CD4-positive, alpha-beta T cell (primary cell): ENCODE measurements at places on chromosomes 7 and 10.

- no peak for DNase-seq
These were observed 22.4 kb downstream of the ADCYAP1R1 start for GRCh38 chr7:31074403-31075085.

DNA sequence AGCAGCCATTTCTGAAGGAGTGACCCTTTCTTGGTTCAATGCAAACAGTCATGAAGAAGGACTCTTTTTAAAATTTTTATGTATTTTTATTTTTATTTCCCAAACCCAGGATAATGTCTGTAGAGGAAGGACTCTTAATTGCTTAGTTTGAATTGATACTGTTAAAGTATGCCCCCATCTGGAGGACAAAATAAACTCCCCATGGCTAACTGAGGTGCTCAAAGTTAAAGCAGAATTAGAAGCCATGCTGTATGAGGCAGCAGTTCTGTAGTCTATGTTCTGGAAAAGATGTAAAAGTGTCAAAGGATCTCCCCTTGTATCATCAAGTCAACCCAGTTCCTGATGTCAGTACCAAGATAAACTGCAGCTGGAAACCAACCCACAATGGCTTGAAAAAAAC is 617.9 kb upstream of the GRM3 start:
- no peak for DNase-seq

DNA sequence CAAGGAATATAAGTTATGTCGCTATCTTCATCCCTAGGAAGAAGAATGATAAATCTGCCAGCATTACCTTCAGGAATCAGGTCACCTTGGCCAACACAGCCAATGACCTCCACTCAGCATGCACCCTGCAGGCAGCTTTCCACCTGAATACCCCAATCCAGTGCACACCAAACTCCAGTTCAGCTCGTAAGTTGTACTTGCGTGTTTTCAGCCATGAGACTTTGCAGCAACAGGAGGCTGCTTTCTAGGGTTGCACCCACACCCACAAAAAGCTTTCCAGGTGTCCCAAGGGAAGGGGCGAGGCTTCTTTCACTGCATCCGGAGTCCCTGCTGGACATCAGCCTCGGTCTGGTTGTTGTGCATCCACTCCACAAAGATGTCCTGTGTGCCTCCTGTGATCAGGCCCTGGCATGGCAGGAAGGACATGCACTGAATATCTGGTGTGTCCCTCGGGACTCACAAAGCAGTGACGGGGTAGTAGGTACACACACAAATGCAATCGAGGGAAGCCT is 282.9 kb downstream of the GRID1 start:
- no peak for DNase-seq

- DNase-seq: no peak
These were observed 82.8 kb upstream of the FGFR2 start for GRCh38 chr10:121680879-121681655.

GRCh38 chr7:19920166-19920565 is 146.7 kb upstream of the TMEM196 start:
- no peak for DNase-seq

DNA sequence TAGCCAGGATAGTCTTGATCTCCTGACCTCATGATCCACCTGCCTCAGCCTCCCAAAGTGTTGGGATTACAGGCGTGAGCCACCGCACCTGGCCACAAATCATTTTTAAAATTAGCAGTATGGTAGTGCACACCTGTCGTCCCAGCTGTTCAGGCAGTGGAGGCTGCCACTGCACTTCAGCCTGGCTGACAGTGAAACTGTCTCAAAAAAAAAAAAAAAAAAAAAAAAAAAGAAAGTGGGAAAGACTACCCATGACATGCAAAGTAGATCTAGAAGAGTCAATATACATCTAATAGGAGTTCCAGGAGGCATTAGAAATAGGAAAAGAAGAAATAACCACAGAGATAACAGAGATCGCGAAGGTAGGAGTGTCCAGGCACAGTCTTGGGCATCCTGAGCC is 3.2 kb downstream of the CSGALNACT2 start:
- no peak for DNase-seq

GRCh38 chr7:4791738-4792536 is 16.5 kb downstream of the AP5Z1 start:
- DNase-seq: peak; percentile 78

DNA sequence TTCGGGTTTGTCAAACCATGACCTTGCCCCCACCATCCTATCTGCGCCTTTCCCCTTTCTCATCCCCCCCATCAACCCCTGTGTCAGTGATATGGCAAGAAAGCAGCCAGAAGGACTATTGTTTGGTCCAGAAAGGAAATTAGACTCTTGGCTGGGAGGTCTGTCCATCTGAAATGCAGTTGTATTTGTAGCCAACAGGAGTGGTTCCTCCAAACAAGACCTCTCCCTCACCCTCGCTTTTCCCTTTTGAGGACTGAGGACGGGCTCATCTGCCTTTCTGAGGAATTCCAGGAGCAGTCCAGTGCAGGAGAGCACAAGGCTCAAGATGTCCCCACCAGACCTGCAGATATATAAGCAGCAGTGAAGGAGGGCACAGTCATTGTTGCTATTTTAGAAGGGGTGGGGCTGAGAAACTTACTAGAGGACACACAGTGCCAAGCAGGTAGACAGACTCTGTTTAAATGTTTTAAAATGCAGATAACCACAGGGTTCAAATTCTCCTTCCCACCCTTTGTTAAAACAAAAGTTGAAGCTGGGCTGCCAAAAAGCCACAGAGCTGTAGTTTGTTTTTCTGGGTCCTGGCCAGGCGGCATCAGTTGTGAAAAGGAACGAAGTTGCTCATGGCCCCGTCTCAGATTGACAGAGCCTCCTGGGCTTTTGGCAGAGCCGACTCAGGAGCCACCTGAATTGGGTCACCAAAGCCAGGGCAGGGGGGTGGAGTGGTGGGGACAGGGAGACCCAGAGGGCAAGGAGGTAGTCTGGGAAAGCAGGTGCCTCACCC is 37.3 kb downstream of the CYP17A1 start:
- no peak for DNase-seq

GRCh38 chr7:44665531-44666213 is 59.2 kb downstream of the OGDH start:
- no peak for DNase-seq

DNA sequence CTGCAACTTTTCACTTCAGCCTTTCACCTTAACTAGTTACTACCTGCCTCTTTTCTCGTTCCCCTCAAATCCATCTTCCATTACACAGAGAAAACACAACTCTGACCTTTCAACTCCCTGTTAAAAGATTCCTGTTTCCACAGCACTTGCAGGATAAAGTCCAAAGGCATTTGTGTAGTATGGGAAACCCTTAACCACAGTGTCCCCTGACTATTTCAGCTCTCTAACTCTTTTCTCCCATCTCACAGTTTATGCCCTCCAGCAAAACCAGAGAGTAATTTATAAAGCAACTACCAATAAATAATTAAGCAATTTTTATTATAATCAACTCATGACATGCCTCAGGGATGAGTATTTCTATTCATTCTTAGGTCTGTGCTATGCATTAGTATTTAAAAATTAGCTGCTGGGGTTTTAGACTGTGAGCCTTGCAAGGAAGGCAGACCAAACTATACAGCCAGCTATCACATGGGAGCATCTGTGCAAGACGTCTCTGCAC is 51.0 kb downstream of the COL1A2 start:
- DNase-seq: no peak

DNA sequence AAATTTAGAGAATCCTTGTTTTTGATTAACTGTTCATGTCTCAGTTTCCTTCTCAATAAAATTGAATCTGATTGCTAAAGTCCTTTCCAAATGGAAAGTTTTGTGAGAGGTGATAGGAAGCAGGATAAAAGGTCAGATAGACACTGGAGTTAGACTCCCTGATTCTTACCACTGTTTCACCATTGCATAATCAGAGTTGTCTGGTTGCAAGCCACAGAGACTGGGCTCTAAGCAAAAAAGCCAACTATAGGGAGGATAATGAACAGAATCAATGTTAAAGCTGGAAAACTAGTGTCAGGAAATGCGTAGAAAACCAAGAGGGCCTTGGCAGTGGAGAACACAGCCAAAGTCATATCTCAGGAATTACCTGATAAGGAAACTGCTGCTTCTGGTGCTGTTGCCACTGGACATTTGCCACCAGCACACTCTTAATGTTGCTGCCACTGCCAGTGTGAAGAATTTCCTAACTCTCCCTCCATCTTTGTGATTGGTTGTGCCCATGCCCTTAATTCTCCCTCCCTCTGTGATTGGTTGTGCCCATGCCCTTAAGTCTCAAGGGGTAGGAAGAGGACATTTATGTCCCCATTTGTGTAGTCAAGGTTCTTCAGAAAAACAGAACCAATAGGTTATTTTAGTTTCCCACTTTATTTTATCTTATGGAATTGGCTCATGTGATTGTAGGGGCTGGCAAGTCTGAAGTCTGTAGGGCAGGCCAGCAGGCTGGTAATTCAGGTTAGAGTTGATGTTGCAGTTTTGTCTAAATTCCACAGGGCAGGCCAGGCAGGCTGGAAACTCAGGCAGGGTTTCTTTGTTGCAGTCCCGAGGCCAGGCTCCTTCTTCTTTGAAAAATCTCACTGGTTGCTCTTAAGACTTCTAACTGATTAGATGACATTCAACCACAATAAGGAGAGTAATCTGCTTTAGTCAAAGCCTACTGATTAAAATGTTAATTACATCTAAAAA is 639.0 kb downstream of the REEP3 start:
- no peak for DNase-seq

DNA sequence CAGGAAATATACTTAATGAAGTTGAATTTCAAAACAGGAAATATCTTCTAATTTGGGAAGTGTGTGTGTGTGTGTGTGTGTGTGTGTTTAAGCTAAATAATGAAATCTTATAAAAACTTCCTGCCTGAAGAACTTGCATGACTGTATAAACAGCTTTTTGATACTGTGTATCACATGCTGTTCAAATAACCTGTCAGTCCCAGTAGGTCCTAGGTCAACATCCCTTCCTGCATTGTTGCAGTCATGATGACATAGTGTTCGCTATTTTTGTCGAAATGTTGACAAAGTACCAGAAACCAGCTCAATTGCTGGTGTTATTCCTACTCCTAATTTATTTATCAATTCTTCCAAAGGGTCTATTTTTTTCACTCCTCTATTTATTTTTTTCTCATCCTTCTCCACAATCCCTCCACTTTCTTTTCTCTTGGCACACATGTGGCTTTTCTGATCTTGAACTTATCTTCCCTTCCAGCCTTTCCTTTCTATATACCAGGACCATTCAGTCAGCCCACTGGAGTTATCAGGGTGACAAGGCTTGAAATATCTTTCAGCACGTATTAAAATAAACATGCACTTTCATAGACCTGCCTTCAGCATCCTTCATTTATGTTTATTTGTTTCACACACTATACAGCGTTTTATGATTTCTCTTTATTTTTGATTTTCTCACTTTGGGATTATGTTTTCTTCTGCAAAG is 115.8 kb downstream of the PLXDC2 start:
- DNase-seq: no peak

DNA sequence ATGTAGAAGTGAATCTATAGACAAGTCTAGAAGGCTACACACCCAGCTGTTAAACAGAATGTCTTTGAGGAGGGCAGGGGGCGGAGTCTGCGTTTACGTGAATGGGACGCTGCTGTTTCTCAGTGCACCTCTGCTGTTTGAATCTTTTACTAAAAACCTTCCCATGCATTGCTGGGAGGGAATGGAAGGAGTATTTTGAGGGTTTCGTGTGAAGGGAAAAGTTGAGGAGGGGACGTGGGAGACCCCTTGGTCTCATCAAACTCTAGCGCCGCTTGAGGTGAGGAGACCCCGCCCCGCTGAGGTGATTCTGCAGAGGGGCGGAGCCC is 492 bp upstream of the VCL start:
- peak; percentile 70 for DNase-seq

DNA sequence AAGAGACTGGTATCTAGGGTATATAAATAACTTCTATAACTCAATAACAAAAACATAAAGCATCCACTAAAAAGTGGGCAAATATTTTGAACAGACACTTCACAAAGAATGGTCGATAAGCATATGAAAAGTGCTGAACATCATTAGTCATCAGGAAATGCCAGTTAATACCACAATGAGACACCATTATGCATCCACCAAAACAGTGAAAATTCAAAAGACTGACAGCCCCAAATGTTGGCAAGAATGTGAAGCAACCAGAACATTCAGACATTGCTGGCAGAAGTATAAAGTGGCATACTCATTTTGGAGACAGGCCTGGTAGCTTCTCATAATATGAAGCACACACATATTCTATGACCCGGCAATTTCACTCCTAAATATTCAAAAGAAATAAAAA is 26.5 kb upstream of the GSAP start:
- no peak for DNase-seq

- DNase-seq: no peak
These were observed 686 bp upstream of the MIOS start for GRCh38 chr7:7565746-7566650.

- no peak for DNase-seq
These were observed 95.5 kb upstream of the RNF32 start for GRCh38 chr7:156544919-156545715.

DNA sequence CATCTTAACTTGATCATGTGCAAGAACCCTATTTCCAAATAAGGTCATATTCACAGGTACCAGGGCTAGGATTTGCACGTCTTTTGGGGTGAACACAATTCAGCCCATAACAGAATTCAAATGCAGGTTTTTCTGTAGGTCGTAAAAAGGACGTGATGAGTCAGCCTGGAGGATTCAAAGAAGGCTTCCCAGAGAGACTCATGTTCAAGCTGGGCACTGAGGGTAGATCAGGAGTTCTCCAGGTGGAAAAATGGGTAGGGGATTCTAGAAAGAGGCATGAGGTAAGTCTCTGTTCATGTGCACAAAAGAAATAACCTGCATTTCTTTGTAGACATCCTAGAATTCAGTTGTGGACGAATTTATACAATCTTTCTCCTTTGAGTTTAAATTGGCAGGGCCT is 160.4 kb downstream of the RPS24 start:
- DNase-seq: no peak

DNA sequence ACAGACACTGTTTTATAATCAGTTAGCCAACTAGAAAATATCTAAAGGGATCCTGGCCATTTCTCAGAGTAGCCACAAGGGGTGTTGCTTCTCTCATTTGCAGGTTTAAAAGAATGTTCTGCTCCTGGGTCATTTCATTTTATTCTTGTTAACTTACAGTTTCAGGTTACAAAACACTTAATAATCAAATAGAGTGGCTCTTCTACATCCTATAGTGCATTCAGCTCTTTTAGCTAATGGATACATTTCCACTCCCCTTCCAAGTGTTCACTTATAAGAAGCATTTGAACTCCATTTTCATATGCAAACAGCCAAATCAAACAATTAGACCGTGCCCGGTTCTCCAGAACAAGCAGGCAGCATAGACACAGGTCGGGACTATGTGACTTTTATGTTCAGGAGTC is 117.5 kb downstream of the TRIL start:
- no peak for DNase-seq

DNA sequence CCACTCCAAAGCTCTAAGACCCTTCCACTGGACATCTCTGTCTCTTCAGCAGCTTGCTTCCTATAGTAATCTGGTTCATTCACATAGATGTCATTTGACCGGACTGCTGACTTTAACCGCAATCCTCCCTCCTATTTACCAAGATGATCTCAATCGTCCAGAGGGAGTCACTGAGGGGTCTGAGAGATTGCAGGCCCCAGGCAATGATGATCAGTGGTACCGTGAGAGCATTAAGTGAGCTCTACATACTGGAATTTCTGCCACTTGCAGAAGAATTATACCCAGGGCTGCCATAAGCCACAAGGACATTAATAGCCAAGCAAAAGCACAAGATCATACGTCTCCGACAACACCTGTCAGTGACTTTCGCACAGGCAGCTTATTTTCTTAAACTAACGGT is 245.9 kb downstream of the SFMBT2 start:
- no peak for DNase-seq

GRCh38 chr10:98318861-98319260 is 50.9 kb upstream of the LOXL4 start:
- no peak for DNase-seq

- peak; percentile 43 for DNase-seq
These were observed 25.9 kb downstream of the TRDMT1 start for GRCh38 chr10:17175551-17175950.

GRCh38 chr10:63622097-63622496 is 100.9 kb downstream of the REEP3 start:
- no peak for DNase-seq
